ENCODE measurements at places on chromosomes 6 and 20.

DNA sequence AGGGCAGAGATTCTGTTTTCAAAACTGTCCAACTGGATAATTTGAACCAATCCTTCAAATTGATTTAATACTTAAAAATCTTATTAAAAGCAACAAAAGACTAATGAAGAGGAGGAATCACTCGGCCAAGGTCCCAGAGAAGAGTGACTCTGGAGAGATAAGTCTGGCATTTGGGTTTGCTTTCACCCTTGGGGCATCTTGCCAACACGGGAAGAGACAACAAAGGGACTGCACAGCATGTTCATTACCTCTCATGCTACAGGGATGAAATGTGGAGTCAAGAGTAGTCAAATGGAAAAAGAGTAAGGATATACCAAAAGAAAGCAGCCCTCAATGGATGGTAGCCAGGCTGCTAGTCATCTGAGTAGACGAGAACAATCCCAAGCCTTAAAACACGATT is 68.2 kb downstream of the KHDRBS2 start:
- no peak for DNase-seq

DNA sequence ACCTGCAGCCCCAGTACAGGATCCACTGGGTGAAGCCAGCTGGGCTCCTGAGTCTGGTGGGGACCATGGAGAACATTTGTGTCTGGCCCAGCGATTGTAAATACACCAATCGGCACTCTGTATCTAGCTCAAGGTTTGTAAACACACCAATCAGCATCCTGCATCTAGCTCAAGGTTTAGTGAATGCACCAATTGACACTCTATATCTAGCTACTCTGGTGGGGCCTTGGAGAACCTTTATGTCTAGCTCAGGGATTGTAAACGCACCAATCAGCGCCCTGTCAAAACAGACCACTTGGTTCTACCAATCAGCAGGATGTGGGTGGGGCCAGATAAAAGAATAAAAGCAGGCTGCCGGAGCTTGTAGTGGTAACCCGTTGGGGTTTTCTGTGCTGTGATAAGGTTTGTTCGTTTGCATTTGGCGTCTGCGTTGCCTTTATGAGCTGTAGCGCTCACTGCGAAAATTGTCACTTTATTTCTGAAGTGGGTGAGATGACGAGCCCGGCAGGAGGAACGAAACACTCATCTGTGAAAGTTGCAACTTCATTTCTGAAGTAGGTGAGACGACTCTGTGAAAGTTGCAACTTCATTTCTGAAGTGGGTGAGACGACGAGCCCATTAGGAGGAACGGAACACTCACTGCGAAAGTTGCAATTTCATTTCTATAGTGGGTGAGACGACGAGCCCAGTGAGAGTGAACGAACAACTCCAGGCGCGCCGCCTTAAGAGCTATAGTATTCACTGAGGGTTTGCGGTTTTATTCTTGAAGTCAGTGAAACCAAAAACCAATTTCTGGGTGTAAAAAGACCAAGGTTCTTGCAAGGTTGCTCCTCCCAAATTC is 31.1 kb downstream of the SERPINB6 start:
- DNase-seq, result no peak

DNA sequence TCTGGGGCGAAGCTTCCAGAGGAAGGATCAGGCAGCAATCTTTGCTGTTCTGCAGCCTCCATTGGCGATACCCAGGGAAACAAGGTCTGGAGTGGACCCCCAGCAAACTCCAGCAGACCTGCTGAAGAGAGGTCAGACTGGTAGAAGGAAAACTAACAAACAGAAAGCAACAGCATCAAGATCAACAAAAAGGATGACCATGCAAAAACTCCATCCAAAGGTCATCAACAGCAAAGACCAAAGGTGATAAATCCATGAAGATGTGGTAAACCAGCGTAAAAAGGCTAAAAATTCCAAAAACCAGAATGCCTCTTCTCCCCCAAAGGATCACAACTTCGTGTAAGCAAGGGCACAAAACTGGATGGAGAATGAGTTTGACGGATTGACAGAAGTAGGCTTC is 252.8 kb downstream of the PHF3 start:
- DNase-seq, result no peak

GRCh38 chr6:162736961-162737360 is 9.2 kb downstream of the PACRG start:
- no peak for DNase-seq

- no peak for DNase-seq
Observed at GRCh38 chr20:7352165-7352564, 584.7 kb downstream of the BMP2 start.

- DNase-seq, result no peak
Observed at GRCh38 chr6:4632421-4632820, 143.8 kb upstream of the CDYL start.

DNA sequence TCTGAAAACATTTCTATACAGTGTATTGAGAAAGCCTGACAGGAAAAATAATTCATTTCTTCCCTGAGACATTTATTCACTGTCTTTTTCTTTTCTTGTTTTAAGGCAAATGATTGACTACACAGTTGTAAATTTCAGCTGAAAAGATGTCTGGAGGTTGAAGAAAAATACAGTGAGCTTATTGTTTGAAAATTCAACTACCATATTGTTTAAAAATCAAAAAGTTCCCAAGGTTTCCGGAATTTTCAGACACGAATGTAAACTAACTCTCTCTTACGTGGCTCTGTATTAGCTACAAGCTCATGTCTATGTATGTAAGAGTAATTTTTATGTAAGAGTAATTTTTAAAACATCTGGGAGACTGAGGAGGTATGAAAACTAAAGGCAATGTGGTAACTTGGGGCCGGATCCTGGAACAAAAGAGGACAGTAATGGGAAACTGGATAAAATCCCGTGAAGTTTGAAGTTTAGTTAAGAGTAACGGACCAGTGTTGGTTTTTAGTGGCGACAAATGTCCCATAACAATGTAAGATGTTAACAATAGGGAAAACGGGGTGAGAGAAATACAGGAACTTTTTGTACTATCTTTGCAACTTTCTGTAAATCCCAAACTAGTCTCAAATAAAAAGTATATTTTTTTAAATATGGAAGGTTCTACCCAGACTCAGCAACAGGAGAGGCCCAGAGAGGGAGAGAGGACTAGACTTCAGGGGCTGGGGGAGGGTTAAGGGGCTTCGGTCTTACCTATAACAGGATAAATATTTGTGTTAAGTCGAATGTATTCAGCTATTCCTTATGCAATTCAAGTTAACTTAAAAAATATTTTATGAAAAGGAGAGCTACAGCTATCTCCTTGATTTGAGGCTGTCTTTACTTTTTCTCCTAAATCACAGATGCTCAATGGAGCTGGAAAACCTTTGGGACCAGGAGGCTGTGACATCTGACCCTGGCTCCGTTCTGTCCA is 1.3 kb downstream of the PTGIS start:
- no peak for DNase-seq

DNA sequence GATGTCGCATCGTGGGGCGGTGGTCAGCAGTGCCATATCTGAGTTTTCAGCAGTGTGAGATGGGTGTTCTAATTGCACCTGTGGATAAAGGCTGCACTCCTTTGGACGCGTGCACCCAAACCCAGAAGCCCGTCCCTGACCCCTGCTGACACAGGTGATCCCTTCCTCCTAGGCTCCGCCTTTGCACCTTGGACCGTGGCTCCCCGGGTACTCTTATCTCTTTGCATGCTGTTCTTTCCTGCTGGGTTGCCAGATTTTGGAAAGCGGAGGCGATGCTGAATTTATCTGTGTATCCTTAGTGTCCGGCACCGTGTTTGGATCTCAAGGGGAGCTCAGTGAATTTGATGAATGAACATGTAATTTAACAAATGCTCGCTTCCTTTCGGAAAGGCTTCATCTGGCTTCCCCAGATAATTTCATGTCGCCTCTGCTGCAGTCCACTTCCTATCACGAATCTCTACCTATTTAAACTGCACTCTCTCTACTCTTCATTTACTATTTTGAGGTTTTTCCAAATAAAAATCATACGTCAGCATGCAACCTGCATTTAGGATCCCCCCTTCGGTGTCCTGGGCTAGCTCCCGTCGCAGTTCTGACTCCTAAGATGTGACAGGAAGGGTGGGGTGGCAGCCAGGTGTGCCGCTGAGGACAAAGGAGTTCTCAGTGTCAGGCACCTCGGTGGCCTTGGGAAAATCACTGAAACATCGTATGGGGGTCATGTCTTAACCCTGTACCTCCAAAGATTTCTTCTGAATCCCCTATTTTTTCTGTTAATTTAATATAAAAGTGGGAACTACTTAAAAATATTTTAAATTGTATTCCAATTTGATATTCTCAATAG is 753 bp upstream of the PERP start:
- DNase-seq, result no peak

DNA sequence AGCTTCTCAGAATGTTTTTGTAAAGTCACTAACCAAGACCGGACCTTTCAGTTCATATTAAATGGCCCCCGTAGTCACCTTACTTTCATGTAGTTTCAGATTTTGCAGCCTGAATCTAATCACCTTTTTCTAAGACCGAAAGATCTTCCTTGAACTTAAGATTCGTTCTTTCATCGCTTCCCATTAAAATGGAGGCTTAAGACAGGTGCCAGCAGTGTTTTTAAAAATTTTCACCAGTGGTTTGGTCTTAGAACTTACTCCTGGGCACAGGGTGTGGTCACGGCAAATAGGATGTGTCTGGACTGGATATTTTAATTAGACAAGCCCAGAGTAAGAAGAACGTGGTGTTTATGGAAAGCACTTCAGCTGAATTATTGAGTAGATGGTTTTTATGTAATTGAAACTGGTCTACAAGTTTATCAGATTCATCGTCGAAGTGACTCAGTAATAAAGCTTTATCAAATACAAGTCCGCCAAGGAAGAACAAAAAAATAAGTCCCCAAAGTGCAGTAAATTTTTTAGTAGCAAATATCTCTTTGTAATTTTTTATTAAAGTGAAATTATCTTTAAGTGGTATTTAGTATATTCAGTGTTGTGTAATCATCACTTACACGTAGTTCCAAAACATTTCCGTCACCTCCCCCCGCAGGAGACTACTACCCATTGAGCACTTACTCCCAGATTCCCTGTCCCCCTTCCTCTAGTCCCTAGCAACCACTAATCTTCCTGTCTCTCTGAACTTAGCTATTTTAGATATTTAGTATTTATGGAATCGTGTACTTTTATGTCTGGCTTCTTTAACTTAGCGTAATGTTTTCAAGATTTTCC is 868 bp downstream of the SRSF3 start:
- peak; percentile 51 for DNase-seq

- DNase-seq, result peak; percentile 51
Observed at GRCh38 chr6:148524471-148524882, 181.8 kb downstream of the SASH1 start.

GRCh38 chr6:16476861-16477260 is 238.5 kb downstream of the GMPR start:
- no peak for DNase-seq

DNA sequence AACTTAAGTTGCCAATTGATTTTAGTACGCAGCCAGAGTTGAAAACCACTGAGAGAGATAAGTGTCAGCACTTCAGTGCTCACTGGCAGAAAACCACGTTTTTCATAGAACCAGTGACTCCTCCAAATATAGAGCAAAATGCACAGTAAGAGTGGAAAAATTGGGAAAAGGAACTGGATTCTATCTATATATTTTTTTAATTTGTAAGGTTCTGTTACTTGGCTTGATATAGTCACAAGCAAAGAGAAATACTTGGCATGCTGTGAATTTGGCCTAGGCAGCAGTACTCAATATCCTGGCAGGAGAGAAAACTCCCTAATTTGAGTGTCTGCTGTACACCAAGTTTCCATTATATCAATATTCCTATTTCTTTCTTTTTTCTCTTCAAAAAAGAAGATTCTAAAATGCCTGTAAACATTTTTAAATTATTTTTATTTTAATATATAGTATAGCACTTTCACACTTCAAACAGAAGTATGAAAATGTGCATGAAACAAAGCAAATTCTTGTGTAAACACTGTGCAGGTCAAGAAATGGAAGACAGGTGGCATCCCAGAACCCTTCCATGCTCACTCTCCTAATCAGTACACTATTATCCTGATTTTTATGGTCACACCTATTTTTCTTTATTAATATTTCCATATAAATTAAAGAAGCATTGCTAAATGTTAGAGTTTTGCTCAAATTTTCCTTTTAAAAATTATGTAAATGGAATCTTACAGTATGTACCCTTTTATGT is 561.8 kb upstream of the RNF217 start:
- no peak for DNase-seq

- no peak for DNase-seq
Observed at GRCh38 chr20:15487030-15487429, 1086.2 kb downstream of the KIF16B start.

DNA sequence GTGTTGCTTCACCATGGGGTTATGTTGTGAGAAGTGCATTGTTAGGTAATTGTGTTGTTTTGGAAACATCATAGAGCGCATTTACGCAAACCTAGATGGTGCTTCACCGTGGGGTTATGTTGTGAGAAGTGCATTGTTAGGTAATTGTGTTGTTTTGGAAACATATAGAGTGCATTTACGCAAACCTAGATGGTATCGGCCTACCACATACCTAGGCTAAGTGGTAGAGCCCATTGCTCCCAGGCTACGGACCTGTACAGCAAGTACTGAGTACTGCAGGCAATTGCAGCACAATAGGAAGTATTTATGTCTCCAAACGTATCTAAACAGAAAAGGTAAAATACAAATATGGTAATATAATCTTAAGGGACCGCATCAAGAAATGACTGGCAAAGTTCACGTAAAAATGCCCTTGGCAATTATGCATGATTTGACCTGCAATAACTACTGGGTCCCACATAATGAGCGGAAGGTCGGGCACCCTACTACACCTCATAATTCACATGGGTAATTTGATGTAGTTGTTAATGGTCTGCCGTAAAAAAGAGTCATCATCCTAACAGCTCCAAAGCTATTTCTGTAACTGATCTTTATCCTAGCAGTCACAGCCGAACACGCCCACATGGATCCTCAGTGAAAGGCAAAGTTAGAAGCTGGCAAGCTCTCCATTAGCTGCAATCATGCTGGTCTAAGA is 76.0 kb downstream of the RSPH3 start:
- DNase-seq, result no peak

- DNase-seq, result peak; percentile 18
Observed at GRCh38 chr6:13709689-13710551, 1.7 kb downstream of the RANBP9 start.

DNA sequence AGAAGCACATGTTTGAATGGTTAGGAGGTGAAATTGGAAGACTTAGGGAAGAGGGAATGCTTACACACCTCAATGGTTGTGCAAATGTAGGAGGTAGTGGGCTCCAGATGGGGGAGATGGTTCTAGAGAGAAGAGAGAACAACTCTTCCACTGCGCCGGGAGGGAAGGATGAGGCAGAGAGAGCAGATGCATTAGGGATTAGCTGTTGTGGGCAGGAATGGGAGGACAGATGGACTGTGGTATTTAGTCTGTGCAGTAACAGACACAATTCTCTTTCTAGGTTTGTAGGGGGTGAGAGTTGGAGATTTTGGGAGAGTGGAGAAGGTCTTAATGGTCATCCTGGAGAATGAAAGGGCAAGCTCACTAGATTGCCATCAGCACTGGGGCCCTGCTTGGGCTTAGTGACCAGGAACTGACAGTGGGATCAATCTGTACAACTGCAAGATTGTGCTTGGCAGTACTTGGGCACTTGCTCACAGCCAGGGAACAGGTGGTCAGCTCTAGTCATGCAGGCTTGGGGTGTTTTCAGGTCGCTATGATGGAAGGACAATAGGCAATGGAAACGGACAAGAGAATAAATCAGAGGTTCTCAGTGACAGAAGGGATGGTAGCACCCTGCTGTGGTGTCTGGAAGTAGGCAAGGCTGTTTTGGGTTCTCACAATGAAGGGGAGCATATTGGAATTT is 182.0 kb upstream of the MYLIP start:
- DNase-seq, result no peak

All from ACHN (cell line).